ENCODE measurements at places on chromosomes 3 and 15.

DNA sequence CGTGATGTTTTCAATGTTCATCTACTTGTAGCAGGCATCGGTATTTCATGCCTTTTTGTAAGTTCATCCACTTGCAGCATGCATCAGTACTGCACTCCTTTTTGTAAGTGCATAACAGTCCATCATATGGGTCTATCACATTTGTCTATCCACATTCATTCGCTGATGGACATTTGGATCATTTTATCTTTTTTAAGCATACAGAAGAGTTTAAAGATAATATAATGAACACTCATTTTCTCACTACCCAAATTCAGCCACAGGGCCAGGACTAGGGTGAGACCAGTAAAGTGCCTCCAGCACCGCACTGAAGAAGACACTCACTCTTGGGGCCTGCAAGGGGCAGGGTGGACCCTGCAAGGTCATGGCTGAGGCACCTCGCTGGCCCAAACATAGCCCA lies 309.6 kb downstream of the UACA start:
- DNase-seq, result no peak

GRCh38 chr15:38252481-38253350 lies at the start of gene SPRED1:
TSS of gene SPRED1 (plus strand) at chr15:38252836. CDS start at chr15:38253186, 350 bp downstream.
- peak; percentile 28 for DNase-seq

DNA sequence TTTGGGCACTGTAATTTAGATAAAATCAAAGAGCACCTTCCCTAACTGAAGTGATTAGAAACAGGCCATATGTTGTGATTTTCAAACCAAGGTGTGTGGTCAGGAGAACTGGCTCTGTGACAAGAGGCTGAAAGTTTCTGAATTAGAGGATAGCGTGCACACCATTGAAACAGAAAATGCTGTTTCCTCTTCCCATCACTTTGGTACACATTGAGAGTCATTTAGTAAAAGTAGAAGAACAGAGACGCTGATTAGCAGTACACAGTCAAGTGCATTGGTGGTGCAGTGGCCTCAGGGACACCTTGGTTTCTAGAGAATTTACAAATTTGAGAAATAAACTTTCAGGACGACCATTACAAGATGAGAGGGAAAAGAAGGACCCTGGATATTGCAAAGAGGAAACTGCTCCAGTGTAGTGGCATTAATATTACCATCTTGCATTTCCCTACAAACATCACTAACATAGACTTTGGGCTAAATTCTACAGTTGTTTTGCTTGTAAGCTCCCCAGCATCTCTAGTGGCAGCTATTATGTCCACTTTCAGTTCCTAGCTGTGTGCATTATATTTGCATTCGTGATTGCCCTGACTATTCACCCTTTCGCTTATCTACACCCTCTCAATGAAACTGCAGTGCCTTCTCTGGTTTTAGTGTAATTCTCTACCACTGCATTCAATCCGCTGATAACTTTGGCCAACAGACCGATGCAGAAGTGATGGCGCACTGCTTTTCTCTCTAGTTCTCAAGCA lies 728.1 kb upstream of the GRM7 start:
- DNase-seq, result no peak

GRCh38 chr15:91498046-91498748 lies 355.3 kb upstream of the SLCO3A1 start:
- DNase-seq, result no peak

- DNase-seq, result peak; percentile 6
These were observed 188.9 kb upstream of the ATP10A start for GRCh38 chr15:26051761-26052675.

- no peak for DNase-seq
These were observed 274.1 kb downstream of the SHQ1 start for GRCh38 chr3:72574144-72574543.

- peak; percentile 50 for DNase-seq
These were observed 327.4 kb downstream of the SHQ1 start for GRCh38 chr3:72520690-72521308.

- no peak for DNase-seq
These were observed 24.8 kb upstream of the TRIM59 start for GRCh38 chr3:160474416-160474838.

- no peak for DNase-seq
These were observed 48.9 kb downstream of the CACNA2D2 start for GRCh38 chr3:50454481-50455070.

DNA sequence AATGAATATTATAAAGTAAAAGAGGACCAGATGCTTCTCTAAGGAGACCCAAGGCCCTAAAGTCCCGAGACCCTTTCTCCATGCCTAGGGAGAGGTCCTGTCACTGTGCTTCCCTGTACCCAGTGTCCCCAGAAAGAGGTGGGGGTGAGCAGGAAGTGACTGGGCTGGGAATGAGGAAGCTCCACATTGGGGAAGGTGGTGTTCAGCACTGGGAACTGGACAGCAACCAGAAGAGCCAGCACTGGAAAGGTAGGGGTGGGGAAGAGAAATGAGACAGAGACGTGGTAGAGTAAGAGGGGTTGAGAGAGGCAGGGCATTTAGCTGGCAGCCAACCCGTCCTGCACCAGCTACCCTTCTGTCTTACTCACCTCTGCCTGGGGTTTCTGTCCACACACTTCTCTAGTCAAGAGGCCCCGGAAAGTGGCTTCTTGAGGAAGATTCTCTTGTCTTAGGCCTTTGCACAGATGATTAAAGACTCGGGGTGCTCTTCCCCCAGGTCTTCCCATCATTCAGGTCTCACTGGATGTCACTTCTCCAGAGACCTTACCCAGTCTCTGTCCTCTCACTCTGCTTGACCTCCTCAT lies 12.2 kb downstream of the RRP9 start:
- DNase-seq, result no peak

DNA sequence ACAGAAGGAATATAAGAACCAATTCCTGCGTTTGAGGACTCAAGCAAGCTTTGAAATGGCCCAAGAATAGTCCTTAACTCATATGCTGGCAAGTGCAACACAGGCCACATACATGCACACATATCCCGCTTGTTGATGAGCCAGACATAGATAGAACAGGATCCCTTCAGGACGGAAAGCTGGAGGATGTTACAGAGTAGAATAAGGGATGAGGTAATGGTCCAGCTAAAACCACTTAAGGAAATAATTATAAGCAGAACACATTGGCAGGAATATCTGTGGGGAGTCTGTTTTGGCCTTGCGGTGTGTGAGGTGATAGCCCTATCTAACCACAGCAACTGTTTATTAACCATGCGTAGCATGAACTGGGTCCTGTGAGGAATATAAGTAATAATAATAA lies 25.0 kb downstream of the SCG3 start:
- peak; percentile 4 for DNase-seq

DNA sequence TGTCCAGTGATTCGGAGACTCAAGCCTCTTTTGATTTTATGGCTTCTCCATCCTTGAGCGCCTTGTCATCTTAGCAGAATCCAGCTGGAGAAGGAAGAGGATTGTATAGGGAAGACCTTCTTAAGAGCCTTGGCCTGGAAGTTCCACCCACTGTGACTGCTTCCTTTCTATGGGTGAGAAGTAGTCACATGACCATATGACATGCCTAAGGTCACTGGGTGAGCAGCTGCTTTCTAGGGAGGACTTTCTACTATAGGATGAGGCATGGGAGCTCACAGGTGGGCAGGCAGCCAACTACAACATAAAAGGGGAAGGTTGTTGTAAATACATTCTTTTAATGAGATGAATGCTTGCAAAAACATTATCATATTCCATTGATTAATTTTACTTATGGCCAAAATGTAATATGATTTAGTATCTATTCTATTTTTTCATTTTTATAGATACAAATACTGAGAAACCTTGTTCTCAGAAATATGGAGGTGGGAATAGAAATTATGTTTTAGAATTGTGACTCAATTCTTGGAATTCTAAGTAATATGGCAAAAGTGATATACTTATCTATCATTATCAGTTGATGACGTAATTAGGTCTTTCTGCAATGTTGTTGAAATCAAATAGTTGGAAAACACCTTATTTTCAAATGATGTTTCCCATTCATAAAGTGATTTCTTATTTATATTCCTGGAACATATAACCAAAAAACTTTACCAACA lies 53.6 kb upstream of the MINAR1 start:
- peak; percentile 13 for DNase-seq

GRCh38 chr3:50570508-50571279 lies 1.4 kb downstream of the HEMK1 start:
- DNase-seq, result no peak

- peak; percentile 41 for DNase-seq
These were observed 16.8 kb downstream of the RPUSD3 start for GRCh38 chr3:9826815-9827573.

GRCh38 chr15:35519541-35520149 lies 26.3 kb downstream of the DPH6 start:
- peak; percentile 50 for DNase-seq

- DNase-seq, result no peak
These were observed 37.0 kb upstream of the LMCD1 start for GRCh38 chr3:8464668-8465067.

DNA sequence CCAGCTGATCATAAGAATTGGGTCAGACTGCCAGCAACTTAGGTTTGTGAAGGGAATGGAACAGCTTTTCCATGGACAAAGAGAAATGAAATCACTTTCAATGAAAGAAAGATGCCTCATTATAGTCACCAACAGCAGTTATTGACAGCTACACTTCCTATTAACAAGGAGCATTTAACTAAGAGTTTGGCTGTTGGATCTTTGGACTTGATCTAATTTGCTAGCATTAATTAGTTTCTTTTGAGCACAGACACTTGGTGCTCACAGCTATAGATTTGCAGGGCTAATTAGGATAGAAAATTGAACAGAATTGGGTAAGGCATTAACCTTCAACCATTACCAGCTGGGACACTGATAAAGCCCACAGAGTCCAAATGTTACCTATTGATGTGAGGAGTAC lies 24.2 kb downstream of the CMC1 start:
- DNase-seq, result no peak

GRCh38 chr15:66850078-66850991 lies 148.3 kb downstream of the SMAD6 start:
- DNase-seq, result no peak

- no peak for DNase-seq
These were observed 26.6 kb upstream of the BLM start for GRCh38 chr15:90690585-90690984.

- no peak for DNase-seq
These were observed 20.4 kb downstream of the TERC start for GRCh38 chr3:169744366-169745054.

DNA sequence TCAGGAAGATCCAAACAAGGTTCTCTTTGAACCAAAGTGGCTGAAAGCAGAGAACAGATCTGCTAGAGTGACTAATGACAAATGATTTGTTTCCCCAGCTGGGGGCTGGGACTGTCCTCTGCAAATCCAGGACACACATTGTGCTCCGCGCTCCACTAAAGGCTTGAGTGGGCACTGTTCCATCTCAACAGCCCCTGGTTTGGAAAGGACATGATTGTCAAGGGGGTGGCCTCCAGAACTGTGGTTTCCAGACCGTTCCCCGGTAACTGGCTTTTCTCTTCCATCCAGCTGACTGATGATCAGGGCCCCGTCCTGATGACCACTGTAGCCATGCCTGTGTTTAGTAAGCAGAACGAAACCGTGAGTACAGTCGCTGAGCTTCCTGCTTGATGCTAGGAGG lies 91.0 kb downstream of the LRTM1 start:
- DNase-seq, result no peak

GRCh38 chr3:40086890-40087883 lies 222.3 kb upstream of the EIF1B start:
- no peak for DNase-seq

DNA sequence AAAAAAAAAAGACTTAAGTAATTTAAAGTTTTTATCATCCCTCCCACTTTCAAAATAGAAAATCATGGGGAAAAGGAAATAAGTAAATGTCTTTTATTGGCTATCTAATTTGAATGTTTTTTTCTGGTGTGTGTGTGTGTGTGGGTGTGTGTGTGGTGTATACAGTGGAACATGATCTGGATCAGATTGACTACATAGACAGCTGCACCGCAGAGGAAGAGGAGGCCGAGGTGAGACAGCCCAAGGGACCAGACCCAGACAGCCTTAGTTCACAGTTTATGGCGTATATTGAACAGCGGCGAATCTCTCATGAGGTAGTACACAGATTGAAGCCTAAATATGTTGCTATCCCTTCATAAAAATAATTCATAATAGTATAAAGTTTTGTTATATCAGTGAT lies 44.5 kb downstream of the LRCH3 start:
- no peak for DNase-seq

DNA sequence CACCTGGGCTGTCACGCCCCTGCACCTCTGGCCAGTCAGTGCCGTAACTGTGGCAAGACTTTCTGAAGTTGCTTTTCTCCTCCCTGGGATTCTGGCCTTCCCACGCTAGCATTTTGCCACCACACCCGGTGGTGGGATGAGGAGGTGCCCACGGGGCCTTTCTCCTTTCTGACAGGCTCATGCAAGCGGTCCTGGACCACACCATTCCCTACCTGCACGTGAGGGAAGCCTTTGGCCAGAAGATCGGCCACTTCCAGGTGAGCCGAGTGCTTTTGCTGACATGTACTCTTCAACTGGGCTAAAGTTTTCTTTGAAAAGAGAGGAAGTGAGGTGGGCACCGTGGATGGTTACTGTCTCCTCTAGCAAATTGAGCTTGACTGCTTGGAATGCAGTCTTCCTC lies 9.6 kb downstream of the IVD start:
- DNase-seq, result no peak

GRCh38 chr15:28911310-28911931 lies 25.6 kb downstream of the APBA2 start:
- no peak for DNase-seq

DNA sequence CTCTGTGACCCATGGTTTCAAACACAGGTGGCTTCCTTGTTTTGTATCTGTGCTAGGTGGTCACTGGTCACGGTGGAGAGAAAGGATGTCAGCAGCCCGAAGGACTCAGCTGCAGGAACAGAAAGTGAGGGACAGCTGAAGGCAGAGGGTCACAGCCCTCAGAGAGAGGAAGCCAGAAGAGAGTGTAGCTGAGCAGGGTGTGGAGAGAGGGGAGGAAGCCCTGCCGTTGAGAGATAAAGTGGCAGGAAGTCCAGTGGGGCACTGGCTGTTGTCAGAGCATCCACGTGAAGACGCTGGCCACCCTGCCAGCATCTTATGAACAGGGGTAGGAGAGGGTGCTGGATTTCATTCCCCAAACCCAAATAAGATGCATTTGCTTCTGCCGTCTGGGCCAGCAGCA lies 36.9 kb downstream of the LIMD1 start:
- DNase-seq, result no peak

GRCh38 chr15:72201391-72201921 lies 3.9 kb upstream of the GRAMD2A start:
- no peak for DNase-seq

- no peak for DNase-seq
These were observed 59.6 kb downstream of the CD200R1L start for GRCh38 chr3:112786881-112787579.

- DNase-seq, result peak; percentile 73
These were observed 90.5 kb upstream of the MYRIP start for GRCh38 chr3:39718674-39719595.

- no peak for DNase-seq
These were observed 41.0 kb upstream of the SLC25A26 start for GRCh38 chr3:66179793-66180192.
